Heart left ventricle (tissue), 16 donors: ENCODE measurements at places on chromosomes 5 and 9.
A peak's percentile ranks its signal among the peaks of the same experiment; 100 is the strongest.

DNA sequence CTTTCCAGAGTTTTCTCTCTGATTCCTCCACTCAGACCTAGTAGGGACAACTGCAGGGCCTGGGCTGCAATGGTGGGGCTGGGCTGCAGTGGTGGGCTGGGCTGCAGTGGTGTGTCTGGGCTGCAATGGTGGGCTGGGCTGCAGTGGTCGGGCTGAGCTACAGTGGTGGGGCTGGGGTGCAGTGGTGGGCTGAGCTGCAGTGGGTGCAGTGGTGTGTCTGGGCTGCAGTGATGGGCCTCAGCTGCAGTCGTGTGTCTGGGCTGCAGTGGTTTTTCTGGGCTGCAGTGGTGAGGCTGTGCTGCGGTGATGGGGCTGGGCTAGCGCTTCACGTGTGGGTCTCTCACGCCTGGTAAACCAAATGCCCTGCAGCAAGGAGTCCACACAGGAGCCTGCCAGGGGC, 27.4 kb downstream of the ABO start:
- no peak overlapping the region for H3K4me3 ChIP-seq
- H3K4me1 ChIP-seq: peaks cover 12% of the 10 kb centered on the region
- DNase-seq: no peak
- H3K27me3 ChIP-seq: no peaks in the 10 kb centered on the region
- no peak overlapping the region for H3K27ac ChIP-seq

DNA sequence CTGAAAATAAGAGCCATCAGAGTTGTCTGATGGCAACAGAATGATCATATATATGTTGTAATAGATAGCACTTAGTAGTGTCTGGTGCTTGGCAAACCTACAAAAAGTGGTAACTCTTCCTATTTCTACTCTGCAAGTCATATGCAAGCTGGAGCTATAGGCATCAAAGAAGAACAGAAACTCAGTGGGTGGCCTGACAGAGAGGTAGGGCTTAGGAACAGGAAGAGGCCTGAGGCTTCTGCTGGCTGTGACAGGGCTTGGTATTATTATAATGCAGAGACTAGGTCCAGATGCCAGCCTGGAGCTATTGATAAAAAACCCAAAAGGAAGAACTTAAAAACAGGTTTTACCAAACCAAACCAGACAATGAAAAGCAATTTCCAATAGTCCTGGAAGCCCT, 4.4 kb upstream of the DIAPH1 start:
- DNase-seq: no peak
- peaks cover 85% of the 10 kb centered on the region for H3K36me3 ChIP-seq
- no peak overlapping the region for H3K4me3 ChIP-seq
- H3K27ac ChIP-seq: peak overlapping the region; percentile 72
- H3K4me1 ChIP-seq: no peaks in the 10 kb centered on the region

GRCh38 chr5:56055287-56055686, 60.5 kb upstream of the IL6ST start:
- DNase-seq: no peak
- H3K27me3 ChIP-seq: no peaks in the 10 kb centered on the region
- H3K4me1 ChIP-seq: peaks cover 11% of the 10 kb centered on the region
- H3K27ac ChIP-seq: no peak overlapping the region
- no peak overlapping the region for H3K4me3 ChIP-seq
- no peaks in the 10 kb centered on the region for H3K36me3 ChIP-seq

DNA sequence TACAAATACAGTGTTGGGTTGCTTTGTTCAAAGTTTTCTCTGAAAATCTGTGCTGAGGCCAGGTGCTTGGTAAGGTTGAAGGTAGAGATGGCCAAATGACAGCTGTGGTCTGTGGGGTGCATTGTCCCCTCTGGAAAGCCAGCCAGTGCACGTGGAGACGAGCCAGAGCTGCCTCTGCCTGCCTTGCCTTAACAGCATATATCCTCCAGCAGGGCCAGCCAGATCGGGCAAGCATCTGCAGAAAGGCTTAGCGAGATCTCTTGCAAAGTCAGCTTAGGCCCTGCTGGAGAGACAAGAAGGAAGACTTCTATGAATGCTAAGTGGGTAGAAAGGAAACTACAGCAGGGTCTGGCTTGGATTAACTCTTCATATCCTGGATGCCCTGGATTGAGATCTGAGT, 49.5 kb downstream of the GRIA1 start:
- H3K4me1 ChIP-seq: no peaks in the 10 kb centered on the region
- H3K27ac ChIP-seq: no peak overlapping the region

DNA sequence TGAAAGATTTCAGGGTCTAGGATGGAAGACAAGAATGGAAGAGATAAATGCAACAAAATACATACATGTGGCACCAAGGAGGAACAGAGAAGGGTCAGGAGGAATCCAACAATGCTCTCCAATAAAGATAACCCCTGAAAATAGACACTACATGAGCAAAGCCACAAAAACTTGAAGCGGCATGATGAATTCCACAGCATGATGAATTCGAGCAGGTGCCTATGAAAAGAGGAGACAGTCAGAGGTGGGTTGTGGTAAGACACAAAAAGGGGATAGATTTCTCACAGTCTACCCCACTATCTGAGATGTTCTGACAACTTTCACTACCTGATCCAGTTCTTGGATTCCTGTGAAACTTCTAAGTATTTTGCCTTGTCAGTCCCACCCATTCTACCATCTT, 81.5 kb upstream of the PAPPA start:
- no peaks in the 10 kb centered on the region for H3K27me3 ChIP-seq
- H3K27ac ChIP-seq: no peak overlapping the region
- no peak overlapping the region for H3K4me3 ChIP-seq
- no peaks in the 10 kb centered on the region for H3K4me1 ChIP-seq
- DNase-seq: no peak
